ENCODE measurements at places on chromosomes 4 and X.

- DNase-seq: no peak
Observed at GRCh38 chr4:176919631-176920030, 126.9 kb upstream of the VEGFC start.

GRCh38 chrX:40043895-40044294 lies 53.9 kb downstream of the BCOR start:
- DNase-seq: no peak

GRCh38 chrX:114268643-114269042 lies 315.2 kb upstream of the HTR2C start:
- DNase-seq: no peak

GRCh38 chrX:150372756-150373155 lies 9.6 kb downstream of the MAMLD1 start:
- no peak for DNase-seq

DNA sequence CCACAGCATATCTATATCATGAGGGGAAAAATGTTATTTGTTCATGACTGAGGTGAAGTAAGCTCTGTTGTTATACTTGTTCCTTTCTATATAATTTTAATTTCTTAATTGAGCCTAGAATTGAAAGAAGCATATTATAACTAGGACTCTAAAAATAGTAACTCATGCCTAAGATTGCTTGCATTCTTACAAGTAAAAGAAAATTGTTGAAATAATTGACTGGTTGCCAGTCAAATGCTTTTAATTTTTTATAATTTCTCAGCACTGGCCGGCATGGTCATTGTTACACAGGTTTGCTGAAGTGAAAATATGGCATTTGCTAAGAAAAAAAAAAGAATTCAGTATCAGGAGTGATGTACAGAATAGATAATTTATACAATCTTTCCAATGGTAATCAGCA lies 104.8 kb downstream of the GASK1B start:
- no peak for DNase-seq

GRCh38 chr4:16237715-16238114 lies 11.4 kb upstream of the TAPT1 start:
- DNase-seq: no peak

GRCh38 chrX:131762802-131763234 lies 218.9 kb downstream of the OR13H1 start:
- DNase-seq: peak; percentile 12

DNA sequence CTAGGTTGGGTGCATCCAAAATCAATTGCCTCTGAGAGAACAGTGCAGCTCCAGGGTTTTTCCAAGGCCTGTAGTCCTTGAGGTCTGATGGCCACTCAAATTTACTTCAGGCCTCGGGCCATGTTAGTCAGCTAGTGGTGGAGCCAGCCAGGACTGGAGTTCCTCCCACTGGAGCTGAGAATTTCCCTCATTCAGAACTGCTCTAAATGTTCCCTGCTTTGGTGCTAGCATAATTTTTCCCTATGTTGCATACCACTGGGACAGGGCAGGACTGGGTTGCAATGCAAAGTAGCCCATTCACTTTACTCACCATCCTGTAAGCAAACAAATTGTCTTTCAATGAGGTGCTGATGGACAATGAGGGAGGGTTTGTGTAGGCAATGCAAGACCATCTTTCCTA lies 146.0 kb upstream of the ZXDB start:
- no peak for DNase-seq

GRCh38 chrX:65821721-65822496 lies 154.5 kb downstream of the MSN start:
- DNase-seq: no peak

DNA sequence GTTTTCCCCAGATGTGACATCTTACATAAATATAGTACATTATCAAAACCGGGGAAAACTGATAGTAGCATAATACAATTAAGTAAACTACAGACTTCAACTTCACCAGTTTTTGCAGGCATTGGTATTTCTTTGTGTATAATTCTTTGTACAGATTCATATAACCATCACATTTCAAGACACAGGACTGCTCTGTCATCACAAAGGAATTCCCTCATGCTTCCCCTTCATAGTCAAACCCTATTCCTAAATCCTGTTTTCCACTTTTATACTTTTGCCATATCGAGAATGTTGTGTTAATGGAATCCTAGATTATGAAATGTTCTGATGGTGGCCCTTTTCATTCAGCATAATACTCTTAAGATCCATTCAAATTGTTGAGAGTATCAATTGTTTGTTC lies 36.0 kb downstream of the STIM2 start:
- peak; percentile 60 for DNase-seq

DNA sequence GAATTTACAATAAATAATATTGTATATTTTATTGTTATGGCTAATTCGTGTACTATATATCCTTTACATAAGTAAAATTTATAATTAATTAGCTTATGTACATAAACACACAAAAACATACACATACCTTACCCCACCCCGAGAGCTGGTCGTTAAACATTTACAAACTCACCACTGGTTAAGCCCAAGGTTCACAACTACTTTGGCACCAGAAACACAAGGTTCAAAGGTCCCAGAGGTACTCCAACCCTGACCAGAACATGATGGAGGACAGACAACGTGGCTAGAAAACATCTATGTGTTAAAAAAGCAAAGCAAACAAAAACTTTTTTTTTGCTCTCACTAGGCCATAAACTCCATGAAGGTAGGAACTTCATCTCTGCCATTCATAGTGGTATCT lies 37.7 kb downstream of the SLC25A5 start:
- no peak for DNase-seq

DNA sequence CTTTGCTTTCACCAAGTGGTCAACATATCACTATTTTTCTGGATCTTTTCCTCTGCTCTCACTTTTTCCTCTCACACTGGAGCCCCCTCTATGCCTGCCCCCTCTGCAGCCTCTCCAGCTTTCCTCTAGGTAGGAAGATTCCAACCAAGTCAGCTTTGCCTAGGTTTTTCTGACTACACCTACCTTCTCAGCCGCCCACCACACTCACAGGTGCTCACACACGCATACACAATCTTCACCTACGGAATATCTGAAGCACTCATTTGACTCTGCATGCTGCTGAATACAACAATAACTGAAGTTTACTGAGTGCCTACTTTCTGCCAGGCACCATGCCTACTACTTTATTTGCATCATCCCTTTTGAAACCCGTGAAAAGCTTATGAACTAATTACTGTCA lies 328.0 kb downstream of the PPP3CA start:
- DNase-seq: no peak

GRCh38 chrX:9462456-9462855 lies 2.4 kb upstream of the TBL1X start:
- no peak for DNase-seq

- DNase-seq: no peak
Observed at GRCh38 chrX:74234818-74235217, 69.2 kb upstream of the ZCCHC13 start.

DNA sequence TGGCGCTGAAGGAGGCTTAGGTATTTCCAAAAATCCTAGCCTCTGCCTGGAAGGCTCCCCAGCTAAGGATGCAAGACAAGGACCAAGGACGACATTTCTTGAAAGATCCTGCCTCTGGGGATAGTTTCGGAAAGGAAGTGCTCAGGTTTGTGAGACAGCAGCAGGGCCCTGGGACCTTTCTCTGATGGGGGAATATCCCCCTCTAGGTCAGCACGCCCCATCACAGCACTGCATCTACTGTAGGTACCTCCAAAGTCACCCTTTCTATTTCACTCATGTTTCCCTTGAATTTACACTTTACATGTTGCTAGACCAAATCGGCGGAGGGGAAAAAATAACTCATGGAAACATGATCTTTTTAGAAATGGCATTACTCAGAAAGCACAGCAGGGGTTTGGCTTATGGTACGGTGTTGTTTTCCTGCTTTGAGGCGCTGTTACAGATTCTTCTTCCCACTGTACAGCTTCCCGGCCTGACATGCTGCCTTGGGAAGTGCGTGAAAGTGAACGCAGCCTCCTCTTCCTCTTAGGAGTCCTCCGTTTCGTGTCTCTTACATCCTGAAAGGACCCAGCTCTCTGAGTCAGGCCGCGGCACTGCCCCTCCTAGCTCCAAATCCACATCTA lies 77.2 kb upstream of the DHRSX start:
- no peak for DNase-seq

DNA sequence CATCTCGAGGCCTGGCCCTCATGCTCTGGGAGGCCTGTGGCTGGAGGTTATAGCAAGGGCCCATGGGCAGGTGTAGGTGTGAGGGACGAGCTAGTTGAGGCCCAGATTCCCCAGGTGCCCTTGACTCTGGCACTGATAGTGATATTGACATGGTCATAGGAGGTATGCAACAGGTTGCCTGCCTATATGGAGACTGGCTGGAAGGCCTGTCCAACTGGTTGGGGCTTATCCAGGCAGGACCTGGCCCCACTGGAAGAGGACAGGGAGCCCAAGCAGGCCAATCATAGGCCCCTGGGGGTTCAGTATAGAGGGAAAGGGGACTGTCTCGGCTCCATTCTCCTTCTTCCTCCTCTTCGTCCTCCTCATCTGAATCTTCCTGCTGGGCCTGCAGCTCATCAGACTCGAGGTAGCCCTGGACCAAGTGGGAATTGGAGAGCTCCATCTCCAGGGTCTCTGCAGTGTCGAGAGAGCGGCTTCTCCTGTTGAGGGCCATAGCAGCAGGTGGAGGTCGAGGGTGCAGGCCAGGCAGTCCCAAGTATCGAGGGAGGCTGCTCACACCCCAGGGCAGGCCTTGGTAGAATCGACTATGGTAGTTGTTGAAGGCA lies 15.3 kb downstream of the AMER1 start:
- no peak for DNase-seq

- no peak for DNase-seq
Observed at GRCh38 chrX:29627833-29628232, 587.5 kb upstream of the MAGEB2 start.

DNA sequence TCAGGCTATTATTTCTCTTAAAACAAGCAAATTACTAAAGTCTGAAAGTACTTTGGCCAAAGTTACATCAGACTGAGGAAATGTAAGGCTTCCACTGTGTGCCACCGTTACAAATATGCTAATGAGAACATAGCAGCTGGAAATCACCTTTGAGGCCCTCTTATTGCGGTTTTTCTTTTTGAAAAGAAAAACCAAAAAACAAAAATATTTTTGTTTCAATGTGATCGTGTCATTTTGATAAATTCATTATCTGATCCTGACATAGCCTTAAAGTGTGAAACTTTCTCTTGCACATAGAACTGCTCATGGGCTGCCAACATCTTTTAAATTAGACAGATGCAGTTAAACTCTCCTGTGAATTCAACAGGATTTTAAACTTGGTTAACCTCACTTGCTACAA lies 2.8 kb upstream of the TIFA start:
- DNase-seq: no peak

DNA sequence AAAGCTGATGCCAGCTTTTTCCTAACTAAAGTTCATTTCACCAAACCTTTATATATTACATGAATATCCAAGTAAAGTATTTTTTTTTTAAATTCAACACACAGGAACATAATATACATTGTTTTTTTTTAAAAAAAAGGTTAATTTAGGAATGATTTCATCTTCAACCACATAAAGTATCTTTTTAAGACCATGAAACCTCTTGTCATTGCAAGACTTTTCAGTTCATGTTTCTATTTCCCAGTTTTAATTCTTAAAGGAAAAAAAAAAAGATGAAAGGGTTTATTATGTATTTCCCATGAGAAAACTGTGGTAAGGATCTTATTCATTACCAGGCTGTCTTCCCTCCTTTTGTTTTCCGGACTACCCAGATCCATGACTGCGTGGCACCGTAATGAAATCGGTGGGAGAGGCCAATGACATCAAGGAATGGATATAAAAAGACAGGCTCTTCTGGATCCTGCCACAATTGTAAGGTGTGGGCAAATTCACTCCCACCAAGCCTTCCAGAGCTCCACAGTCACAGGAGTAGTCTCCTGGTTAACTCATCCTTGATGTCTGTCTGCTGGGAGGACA lies 84.7 kb upstream of the CBR4 start:
- no peak for DNase-seq

DNA sequence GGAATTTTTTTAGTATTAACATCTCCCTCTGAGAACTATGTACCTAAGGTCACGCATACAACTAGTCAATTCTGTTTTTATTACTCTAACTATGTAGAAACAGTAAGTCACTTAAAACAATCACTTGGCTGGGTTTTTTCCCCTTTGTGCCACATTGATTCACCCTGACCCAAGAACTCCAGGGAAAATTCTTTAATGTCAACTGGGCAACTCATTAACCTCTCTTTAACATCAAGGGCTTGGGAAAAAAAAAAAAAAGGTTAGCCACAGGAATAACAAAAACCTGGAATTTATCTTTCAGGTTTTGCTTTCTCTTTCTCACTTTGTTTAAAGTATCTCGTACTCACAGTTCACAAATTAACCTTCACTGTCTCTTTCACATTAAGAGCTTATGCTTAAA lies 8.1 kb downstream of the RPL9 start:
- no peak for DNase-seq

DNA sequence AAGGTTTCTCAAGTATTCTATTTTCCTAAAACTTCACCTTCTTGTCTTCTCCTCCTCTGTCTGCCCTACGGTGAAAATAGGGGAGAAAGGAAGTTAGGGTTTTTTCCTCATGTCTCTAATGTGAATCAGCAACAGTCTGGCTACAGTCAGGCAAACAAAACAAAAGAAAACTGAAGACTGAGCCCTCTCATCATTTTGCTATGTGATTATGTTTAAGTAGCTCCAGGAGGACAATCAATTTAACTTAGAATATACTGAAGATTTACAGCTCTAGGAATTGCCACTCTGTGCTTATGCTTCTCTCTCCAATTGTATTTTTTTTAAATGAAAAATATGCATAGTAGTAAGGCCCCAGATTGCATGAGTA lies 316.2 kb downstream of the GPAT3 start:
- DNase-seq: peak; percentile 68

DNA sequence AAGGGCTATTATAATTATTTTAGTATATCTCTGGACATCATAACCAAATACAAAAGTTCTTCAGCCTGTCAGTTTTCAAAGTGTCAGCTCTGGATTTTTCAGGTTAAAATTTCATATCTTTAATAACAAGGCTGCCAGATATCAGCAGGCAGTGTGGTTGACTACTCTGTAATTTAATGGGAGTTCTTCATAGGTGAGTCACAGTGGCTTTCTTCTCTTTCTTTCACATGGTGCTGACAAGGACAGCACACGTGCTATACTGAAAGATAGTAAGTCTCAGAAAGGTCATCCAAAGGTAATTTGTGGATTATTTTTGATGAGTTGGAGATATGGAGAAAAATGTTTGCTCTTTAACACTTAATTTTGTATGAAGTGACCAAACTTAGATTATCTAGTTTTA lies 43.2 kb downstream of the GALNT7 start:
- peak; percentile 63 for DNase-seq

All from HCEC 1CT (cell line).